NCI-H2029 treated with DMSO at 0.1 percent for 48 hours (cell line): ENCODE measurements at places on chromosomes 7 and 10.

DNA sequence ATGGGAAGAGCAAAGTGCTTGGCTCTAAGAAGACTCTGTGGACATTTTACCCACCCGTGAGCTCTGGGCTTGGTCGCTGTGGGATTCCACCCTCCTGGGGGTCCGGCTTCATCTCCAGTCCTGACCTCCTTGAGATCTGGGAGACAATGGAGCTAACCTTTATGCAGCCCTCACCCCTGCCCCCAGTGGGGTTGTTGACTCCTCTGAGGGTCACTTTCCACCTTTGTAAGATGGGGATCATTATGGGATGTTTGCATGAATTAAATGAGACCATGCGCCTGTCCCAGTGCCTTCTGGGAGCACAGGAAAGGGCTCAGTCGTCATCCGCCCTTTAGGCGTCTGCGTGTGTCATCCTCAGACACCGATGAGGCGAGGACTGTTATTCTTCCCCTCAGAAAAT, 237.2 kb downstream of the SKAP2 start:
- DNase-seq, result no peak

DNA sequence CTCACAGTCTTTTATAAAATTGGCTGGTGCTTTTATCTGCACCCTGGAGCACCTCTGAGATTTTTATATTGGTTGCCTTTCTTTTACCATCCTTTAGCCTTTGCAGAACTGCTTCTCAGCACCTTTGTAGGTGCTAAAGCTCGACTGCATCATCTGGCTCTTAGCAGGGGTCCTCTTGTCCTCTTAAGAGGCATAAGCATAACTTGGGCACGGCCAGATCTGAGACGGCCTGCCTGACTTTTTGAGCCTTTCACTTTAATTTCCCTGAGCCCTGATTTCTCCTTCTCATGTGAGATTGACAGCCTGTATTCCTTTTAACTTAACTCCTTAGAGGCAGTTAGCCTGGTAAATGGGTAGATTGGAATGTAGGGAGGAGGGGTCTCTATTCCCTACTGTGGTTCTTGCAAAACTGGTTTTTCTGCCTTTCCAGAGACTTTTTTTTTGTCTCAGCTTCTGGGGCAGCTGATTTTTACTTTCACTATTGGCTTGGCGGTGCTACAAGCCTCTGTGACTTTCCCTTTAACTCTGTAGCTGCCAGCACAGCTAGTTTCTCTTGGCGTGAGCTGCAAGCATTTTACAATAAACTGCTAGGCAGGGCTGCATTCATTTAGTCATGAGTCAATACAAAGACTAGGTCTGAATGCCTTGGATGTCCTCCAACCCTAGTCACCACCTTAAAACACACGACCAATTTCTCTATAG, 24.0 kb downstream of the ZPBP start:
- peak; percentile 61 for DNase-seq

DNA sequence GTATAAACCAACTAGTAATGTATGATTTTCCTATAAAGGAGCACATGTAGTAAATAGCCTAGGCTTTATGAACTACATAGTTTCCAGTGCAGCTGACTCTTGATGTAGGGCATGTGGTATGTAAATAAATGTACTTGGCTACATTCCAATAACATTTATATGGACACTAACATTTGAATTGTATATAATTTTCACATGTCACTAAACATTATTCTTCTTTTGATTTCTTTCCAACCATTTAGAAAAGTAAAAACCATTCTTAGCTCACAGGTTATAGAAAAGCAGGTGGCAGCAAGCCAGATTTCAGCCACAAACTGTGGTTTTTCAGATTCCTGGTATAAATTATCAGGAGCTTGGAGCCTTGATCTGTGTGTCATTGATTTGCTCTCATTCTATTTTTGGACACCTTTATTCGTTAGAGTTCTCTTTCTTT, 1182.0 kb downstream of the CNTNAP2 start:
- no peak for DNase-seq

- DNase-seq, result no peak
Measured at GRCh38 chr7:158680754-158681153, 23.9 kb downstream of the NCAPG2 start.

DNA sequence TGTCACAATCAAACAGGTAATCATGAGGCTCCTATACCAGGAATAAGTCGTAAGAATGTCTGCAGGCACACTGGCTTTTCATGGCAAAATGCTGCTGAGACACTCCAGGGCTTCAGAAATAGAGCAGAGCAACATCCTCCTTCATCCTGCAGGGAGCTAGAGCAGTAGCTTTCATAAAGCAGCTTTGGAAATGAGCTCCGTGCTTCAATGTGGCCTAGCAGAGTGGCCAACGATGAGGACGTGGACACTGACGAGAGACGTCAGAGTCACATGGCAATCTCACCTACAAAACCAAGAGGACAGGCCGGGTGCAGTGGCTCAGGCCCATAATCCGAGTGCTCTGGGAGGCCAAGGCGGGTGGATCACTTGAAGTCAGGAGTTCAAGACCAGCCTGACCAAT, 9.8 kb downstream of the COBL start:
- no peak for DNase-seq
